ENCODE measurements at places on chromosomes 6 and 20.

GRCh38 chr6:151103266-151103665, 136.5 kb upstream of the AKAP12 start:
- no peak for DNase-seq

GRCh38 chr20:35326021-35326739, 34.0 kb upstream of the FAM83C start:
- DNase-seq, result no peak

- no peak for DNase-seq
These were observed 21.3 kb downstream of the DSP start for GRCh38 chr6:7562769-7563168.

DNA sequence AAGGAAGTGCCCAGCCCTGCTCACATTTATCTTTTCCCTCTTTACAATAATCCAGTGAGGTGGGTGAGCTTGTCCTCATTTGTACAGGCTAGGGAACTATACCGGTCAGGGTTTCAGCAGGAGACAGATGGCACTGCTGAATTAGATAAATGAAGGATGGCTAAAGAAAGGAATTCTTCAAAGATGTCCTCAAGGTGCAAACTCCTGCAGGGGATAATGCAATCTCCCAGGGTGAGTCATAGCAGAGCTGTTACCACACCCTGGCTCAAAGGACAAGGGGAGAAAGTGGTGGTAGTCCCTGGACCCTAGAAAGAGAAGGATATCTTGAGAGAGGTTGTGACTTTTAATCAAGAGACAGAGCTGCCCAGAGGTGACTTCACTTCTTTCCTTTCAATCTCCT, 66.7 kb downstream of the RFPL4B start:
- DNase-seq, result no peak

GRCh38 chr6:68628161-68628560, 6.9 kb upstream of the ADGRB3 start:
- DNase-seq, result no peak

DNA sequence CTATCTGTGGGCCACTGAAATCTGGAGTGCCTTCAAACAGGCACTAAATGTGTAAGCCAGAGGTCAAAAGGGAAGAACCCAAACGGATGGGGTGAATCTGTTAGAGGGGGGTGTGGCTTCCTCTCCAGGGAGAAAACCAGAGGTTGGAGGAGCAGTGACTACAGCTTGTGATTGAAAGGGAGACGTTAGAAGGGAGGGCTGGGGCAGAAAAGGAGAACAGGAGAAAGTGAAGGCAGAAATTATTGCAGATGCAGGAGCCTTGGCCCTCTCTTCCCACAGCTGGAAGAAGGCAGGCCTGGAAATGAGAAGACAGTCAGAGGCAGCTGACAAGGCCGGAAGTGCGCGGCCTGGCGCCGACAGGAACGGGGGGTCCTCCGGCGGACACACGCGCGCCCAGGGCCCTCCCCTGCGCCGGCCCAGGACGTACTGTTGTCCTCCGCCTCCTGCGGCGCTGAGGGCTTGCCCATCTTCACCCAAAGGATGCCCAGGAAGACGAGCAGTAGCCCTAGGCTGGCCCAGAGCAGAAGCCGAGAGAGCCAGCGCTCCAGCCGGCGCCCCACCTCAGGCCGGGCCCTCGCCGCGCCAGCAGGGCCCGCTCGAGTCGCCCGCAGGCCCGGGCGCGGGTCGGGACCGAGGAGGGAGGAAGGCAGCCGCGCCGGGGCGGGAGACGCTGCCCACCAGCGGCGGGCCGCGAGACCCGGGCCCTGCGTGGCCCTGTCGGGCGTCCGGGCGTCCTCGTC, 806 bp downstream of the LEMD2 start:
- DNase-seq, result peak; percentile 68

- no peak for DNase-seq
These were observed 1.7 kb downstream of the GHRH start for GRCh38 chr20:37259865-37260264.

GRCh38 chr20:431012-431904, 23.2 kb downstream of the RBCK1 start:
- peak; percentile 33 for DNase-seq

- DNase-seq, result no peak
These were observed 73.4 kb downstream of the MYB start for GRCh38 chr6:135254471-135254870.

- DNase-seq, result no peak
These were observed 51.2 kb downstream of the SLC22A23 start for GRCh38 chr6:3405679-3406078.

DNA sequence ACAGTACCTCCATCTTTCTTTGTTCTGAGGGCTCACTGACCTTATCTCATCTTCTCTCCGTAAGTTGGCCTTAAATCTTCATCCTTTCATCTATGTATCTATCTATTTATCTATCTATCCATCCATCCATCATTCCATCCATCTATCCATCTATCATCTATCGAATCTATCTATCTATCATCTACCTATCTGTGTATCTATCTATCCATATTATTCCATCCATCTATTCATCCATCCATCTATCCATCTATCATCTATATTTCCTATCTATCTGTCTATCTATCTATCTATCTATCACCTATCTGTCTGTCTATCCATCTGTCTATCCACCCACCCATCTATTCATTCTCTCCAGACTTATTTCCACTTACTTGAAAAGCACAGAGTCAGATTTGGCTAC, 147.3 kb upstream of the PMEPA1 start:
- DNase-seq, result no peak

DNA sequence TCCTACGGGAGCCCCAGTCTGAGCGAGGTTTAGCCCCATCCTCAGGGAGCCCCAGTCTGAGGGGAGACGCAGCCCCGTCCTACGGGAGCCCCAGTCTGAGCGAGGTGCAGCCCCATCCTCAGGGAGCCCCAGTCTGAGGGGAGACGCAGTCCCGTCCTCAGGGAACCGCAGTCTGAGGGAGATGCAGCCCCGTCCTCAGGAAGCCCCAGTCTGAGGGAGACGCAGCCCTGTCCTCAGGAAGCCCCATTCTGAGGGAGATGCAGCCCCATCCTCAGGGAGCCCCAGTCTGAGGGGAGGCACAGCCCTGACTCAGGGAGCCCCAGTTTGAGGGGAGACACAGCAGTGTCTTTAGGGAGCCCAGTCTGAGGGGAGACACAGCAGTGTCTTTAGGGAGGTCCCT, 27.9 kb downstream of the VEGFA start:
- no peak for DNase-seq

DNA sequence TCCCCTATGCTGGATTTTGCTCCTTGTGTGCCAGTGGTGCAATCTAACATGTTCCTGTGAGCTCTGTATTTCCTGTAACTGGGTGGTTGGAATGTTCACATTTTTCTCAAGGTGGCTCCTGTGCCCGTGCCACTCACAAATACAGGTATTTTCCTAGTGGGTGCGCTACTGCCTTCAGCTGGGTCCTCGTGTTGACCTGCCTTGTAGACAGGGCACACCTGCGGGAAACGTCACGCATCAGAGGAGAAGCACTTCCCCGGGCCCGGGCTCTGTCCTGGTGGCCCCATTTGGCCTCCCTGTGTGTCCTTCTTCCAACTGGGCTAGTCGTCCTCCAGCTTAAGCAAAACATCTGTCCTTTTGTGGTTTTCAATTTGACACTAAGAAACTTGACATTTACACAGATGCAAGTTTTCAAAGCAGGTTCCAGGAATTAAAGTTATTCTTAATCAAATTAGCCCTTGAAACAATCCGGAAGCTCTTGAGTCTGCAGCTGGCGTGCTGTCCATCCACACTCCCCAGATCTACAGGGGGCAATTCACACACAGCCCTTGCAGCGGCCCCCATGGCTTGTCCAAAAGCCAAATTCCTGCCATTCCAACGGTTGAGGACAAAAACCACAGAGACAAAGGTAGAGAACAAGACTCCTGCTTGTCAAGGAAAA, 275.1 kb downstream of the CDC5L start:
- DNase-seq, result no peak

GRCh38 chr6:4943716-4944115, 60.1 kb downstream of the RPP40 start:
- DNase-seq, result no peak

- DNase-seq, result no peak
These were observed 849.5 kb downstream of the MAFB start for GRCh38 chr20:39839399-39840119.

GRCh38 chr6:47109281-47109680, 67.1 kb upstream of the ADGRF1 start:
- DNase-seq, result no peak

GRCh38 chr20:22619806-22620205, 35.4 kb upstream of the FOXA2 start:
- no peak for DNase-seq

GRCh38 chr20:2706688-2707352, 14.2 kb downstream of the EBF4 start:
- DNase-seq, result no peak

- DNase-seq, result no peak
These were observed 301 bp downstream of the PPP1R3D start for GRCh38 chr20:59939879-59940128.

- no peak for DNase-seq
These were observed 152.0 kb downstream of the BMP7 start for GRCh38 chr20:57114290-57115005.

- no peak for DNase-seq
These were observed 28.5 kb downstream of the SLC35D3 start for GRCh38 chr6:136950436-136951126.

DNA sequence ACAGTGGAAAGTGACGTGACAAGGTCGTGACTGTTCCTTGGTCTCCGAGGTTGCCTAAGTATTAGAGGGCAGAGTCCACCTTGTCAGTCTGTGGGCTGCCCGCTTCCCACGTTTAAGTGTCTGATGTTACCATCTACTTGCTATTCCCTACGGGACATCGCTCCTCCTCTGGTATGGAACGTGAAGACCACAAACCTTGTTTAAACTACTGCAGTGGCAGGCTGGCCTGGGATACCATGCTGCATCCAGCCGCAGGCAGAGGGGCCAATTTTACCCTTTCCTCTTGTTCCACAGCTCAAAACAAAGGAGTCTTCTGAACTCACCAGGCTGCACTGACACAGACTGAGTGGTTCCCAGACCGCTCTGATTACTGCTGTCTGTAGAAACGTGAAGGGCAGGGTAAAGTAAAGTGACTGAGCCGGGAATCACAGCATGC, 275.9 kb downstream of the FOXC1 start:
- no peak for DNase-seq

GRCh38 chr20:51570739-51571459, 28.4 kb upstream of the NFATC2 start:
- no peak for DNase-seq

DNA sequence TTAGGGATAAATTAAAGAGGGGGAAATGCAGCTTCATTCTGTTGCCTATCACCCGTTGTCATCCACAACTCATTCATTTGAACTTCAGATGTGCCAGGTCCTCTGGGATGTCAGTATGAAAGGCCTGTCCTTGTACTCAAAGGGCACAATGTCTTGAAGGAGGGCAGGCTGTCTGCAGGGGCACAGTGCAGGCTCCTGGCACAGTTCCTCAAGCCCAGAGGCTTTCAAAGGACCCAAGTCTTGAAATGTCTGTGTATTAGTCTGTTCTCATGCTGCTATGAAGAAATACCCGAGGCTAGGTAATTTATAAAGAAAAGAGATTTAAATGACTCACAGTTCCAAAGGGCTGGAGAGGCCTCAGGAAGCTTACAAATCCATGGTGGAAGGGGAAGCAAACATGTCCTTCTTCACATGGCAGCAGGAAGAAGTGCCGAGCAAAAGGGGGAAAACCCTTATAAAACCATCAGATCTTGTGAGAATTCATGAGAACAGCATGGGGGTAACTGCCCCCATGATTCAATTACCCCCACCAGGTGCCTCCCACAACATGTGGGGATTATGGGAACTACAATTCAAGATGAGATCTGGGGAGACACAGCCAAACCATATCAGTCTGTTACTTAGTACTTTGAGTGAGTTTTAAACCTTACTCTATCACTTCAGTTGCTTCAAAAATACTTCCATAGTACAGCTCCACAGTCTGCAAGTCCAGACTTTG, 9.4 kb downstream of the SNX9 start:
- no peak for DNase-seq

GRCh38 chr6:8006208-8006607, 58.0 kb downstream of the BLOC1S5 start:
- DNase-seq, result no peak

- DNase-seq, result no peak
These were observed 80.1 kb downstream of the ASCC3 start for GRCh38 chr6:100801036-100801435.

GRCh38 chr6:1997702-1998101, 247.7 kb downstream of the GMDS start:
- no peak for DNase-seq

- no peak for DNase-seq
These were observed 23.0 kb upstream of the AKAP12 start for GRCh38 chr6:151216804-151217203.

DNA sequence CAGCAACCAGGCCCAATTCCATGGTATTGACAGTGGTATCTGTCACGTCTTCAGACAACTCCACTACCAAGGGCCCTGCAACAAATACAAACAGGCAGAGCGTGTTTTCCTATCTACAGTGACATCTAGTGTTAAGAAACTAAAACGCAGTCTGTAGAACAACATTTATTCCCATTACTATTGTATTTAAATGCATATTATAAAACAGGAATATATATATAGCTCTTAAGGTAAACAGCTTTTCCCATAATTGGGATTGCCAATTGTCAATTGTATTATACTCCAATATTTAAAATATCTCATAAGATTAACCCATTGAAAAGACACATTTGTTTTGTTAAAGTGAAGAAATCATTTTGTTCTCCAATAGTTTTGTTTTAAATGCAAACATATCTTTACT, 97.2 kb downstream of the KIF16B start:
- DNase-seq, result peak; percentile 46

DNA sequence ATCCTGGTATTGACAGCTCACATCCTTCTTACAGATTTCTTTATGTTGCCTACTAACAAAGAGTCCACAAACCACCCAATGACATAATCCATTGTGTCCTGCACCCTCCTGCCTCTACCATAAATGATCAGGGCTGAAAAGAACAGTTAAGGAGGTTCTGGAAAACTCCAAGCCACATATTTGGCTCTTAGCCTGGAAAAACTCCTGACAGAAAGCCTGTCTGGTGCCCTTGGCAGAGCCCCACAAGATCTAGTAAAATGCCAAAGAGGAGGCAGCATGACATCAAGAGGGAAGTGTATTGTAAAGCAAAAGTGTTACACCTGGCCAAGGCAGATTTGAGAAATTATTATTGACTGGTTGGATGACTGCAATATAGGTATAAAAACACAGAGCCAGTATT, 126.4 kb upstream of the VGLL2 start:
- no peak for DNase-seq

DNA sequence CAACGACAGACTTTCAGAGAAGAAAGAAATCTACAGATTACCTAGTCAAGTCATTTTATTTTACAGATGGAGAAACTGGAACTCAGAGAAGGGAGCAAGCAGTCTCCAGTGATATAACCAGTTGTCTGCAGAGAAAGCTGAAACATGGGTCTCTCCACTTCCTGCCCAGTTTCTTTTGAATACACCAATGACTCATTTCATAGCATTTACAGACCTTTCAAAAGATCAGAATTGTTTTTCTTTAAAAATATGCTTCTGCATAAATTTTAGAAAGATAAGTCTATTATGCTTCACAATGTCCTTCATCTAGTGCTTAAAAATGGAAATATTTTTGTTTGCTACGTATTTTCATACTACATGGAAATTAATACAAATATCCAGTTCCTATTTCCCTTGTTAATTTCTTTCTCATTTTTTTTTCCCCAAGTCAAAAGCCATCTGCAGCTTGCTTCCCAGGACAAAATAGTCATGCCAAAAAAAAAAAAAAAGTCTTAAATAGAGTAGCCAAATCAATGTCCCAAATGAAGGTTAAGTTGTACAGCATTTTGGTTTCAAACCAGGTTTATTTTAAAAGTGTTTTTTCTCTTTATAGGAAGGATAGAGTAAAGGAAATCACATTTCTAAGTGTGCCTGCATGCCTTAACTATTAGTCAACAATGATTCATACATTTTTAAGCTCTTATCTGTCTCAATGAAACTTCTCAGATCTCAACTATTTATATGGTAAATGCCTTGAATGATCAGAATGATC, 36.9 kb downstream of the ARHGAP18 start:
- peak; percentile 62 for DNase-seq
